Astrocyte (in vitro differentiated cells and primary cell): ENCODE measurements at places on chromosomes 3 and 15. TPM values are rescaled to one million over a fixed set of nuclear protein-coding genes. Genes with fewer than 3 reads are reported as not detected.

DNA sequence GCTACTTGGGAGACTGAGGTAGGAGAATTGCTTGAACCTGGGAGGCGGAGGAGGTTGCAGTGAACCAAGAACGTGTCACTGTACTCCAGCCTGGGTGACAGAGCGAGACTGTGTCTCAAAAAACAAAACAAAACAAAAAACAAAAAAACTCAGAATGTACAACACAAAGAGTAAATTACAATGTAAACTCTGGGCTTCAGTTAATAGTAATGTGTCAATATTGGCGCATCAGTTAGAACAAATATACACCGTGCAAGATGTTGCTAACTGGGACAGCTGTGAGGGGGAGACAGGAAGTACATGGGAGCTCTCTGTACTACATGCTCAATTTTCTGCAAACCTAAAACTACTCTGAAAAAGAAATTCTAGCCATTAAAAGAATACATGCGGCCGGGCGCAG lies 23.5 kb upstream of the TRPM1 start:
- no peaks in the 10 kb centered on the region for H3K36me3 ChIP-seq
- no peaks in the 10 kb centered on the region for H3K27me3 ChIP-seq
- DNase-seq: no peak
- H3K27ac ChIP-seq: no peak overlapping the region
- no peak overlapping the region for H3K4me3 ChIP-seq
- no peaks in the 10 kb centered on the region for H3K4me1 ChIP-seq

- no peaks in the 10 kb centered on the region for H3K36me3 ChIP-seq
- H3K27me3 ChIP-seq: no peaks in the 10 kb centered on the region
- peaks cover 45% of the 10 kb centered on the region for H3K4me1 ChIP-seq
- no peak for DNase-seq
- peak overlapping the region; percentile 97 for H3K27ac ChIP-seq
Observed at GRCh38 chr3:11641316-11641682, 2.4 kb downstream of the VGLL4 start.

GRCh38 chr3:190371152-190371551 lies 16.8 kb upstream of the CLDN16 start:
- no peak for DNase-seq
- no peak overlapping the region for H3K4me3 ChIP-seq
- H3K27ac ChIP-seq: no peak overlapping the region
- H3K36me3 ChIP-seq: no peaks in the 10 kb centered on the region

- no peak for DNase-seq
- H3K4me1 ChIP-seq: no peaks in the 10 kb centered on the region
- no peaks in the 10 kb centered on the region for H3K36me3 ChIP-seq
- peaks cover 28% of the 10 kb centered on the region for H3K27me3 ChIP-seq
- no peak overlapping the region for H3K27ac ChIP-seq
- H3K4me3 ChIP-seq: no peak overlapping the region
Observed at GRCh38 chr3:195763076-195763830, 42.5 kb downstream of the MUC20 start.

DNA sequence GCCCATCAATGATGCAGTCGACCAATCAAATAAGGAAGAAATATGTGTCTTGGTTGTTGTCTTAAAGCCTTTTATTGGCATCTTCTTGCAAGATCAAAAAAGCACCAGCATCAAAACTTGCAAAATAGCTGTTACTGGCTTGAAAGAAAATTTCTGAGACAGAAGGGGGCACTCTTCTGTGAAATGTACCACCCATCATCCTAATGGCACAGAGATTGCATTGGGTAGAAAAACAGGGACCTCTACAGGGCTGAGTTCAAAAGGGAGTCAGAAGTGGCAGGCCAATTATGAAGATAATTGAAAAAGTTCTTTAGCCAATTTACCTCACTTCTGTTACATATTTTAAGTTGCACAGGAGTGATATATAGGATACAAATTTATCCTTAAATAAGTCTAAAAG lies 122.3 kb upstream of the GPR149 start:
- H3K27me3 ChIP-seq: no peaks in the 10 kb centered on the region
- no peak overlapping the region for H3K4me3 ChIP-seq
- H3K4me1 ChIP-seq: no peaks in the 10 kb centered on the region
- no peaks in the 10 kb centered on the region for H3K36me3 ChIP-seq
- DNase-seq: no peak

GRCh38 chr15:100254691-100255090 lies 87.1 kb downstream of the ADAMTS17 start:
- H3K4me1 ChIP-seq: no peaks in the 10 kb centered on the region
- no peak for DNase-seq
- no peak overlapping the region for H3K27ac ChIP-seq
- no peaks in the 10 kb centered on the region for H3K27me3 ChIP-seq

Gene EPHA3
- 5.0 and 6.9 TPM in 2 replicates for total RNA-seq

Gene IVD
- total RNA-seq: 53.6 and 55.1 TPM in 2 replicates

Gene PSTPIP1
- total RNA-seq: not detected in 2 replicates

Gene SLC38A3
- 0.68 and 1.9 TPM in 2 replicates for total RNA-seq
